ENCODE measurements at places on chromosomes 5 and 9.

DNA sequence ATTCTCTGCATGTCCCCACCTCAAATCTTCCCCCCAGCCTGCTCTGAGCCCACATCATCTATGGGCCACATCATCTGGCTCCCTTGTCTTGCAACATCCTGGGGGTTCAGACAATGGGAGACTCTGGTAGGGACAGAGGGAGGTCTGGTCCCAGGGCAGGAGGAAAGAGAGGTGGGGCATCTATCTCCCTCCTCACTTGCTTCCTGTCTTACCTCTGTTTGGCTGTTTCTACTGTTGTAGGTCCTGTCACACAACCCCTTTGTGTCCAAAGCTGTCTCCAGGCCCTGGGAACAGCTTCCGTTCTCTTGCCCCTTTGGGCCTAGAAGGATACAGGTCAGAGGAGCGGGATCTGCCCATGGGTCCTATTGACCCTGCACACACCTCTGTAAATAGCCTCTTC is 227.2 kb downstream of the NSG2 start:
- DNase-seq: no peak

DNA sequence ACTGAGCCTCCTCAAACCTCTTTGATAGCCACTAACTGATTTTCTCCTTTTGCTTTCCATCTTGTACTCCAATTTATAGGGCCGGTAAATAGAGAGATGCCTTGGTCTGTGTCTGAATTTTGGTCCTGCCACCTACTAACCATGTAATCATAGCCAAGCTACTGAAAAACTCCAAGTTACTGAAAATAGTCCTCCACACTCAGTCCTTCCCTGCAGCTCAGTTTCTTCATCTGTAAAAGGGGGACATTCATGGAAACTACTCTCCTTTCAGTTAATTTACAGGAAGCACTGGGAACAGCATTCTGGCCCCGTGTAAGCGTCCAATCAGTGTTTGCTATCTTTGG is 30.0 kb upstream of the TGFBR1 start:
- no peak for DNase-seq

- no peak for DNase-seq
Observed at GRCh38 chr5:59236986-59237385, 654.1 kb downstream of the RAB3C start.

DNA sequence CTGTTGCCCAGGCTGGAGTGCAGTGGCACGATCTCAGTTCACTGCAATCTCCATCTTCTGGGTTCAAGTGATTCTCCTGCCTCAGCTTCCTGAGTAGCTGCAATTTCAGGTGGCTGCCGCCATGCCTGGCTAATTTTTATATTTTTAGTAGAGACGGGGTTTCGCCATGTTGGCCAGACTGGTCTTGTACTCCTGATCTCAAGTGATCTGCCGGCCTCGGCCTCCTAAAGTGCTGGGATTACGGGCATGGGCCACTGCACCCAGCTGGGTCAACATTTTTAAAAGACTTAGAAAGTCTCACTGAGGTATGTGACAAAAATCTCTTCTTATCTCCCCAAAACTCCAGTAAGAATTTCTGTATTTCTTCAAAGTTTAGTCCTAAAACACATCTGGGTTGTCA is 211.6 kb downstream of the CTNND2 start:
- no peak for DNase-seq

DNA sequence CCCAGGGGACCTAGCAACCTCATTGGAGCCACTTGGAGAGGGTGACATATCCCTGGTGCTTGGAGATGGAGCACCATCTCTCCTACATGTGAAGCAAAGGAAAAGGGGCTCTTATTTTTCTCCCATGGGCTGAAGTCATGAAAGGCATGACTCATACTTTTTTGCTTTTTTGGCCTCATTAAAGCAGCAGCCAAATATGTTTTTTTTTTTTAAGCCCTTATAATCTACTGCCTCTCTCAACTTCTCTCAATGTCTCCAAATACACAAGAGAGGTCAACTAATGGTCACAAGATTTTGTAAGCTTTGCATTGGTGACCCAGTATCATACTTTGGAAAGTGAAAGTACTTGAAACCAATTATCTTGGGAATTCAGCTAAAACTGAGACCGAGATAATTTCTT is 1.6 kb upstream of the CFAP90 start:
- no peak for DNase-seq

DNA sequence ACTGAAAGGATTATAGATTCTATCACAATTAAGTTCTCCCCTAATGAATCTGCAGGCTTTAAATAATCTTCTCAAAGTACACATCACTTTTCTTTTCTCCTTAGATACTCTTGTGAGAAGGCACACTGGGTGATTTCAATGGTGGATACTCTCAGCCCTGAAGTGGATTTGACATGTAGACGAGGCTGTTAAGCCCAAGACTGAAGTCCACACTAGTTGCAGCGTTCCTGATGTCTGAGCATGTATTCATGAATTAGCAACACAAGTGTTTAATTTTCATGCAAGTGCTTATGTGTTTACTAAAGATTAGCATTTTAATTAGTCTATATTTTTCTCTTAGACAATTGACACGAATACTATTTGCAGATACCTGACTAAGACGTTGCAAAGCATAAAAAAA is 218.9 kb downstream of the TMEM161B start:
- no peak for DNase-seq

- DNase-seq: no peak
Observed at GRCh38 chr5:9067154-9067553, 478.7 kb downstream of the SEMA5A start.

DNA sequence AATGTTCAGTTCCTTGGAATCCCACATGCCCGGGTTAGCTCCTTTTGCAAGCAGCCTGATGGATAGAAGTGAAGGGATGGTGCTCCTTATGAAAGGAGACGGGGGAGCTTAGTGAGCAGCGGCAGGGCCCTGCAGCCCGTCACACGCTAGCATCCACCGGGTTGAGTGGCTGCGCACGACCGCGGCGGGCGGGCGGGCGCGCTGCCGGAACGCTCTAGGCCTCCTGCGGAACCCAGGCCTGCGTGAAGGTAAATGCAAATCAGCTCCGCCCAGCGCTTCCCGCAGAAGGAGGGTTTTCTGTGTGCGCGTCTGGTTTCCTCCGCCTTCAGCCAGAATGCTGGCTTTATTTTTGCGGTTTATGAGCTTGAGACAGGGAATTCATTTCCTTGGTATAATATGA is 19.8 kb downstream of the IL12B start:
- DNase-seq: peak; percentile 3

DNA sequence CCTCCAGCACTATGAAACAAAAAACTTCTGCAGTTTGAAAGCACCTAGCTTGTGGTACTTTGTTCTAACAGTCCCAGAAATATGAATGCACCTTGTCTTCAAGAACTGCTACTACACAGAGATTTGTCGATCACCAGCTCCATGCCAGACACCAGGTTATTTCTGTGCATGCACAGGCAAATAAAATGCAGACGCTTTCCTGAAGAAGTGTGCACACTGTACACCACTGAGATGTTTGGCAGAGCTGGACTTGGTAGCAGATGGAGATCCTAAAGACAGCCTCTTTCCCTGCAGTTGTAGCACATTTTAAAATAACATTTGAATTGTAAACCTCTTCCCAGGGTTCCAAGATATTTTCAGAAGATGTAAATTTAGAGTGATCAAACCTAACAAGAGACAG is 730.0 kb downstream of the MTRR start:
- DNase-seq: no peak

GRCh38 chr5:60961685-60962084 is 16.7 kb downstream of the NDUFAF2 start:
- no peak for DNase-seq

- DNase-seq: no peak
Observed at GRCh38 chr5:88029011-88029410, 239.6 kb downstream of the TMEM161B start.

DNA sequence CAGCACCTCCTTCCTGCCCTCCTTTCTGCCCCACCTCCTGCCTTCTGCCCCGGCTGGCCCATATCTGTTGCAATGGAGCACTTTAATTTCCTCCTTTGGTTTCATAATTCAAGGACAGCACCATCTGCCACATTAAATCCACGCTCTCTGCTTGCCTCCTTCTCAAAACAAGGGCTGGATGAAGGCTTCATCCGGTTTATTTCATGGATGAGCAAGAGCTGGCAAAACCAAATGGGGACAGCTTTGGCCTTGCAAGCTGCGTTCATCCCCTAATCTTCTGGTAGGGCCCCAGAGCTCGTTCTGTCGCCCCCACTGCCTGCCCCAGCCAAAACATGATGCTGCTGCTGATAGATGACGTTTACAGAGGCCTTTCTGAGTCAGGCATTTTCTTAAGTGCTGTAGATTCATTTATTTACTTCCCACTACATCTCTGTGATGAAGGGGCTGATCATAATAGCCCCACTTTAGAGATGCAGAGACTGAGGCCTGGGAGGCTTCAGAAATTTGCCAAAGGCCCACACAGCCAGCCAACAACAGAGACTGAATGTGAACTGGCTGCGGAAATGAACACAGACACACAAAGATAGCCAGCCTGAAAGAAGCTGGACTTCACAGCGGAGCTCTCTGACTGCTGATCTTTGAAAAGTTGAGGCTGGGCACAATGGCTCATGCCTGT is 115.6 kb upstream of the CPEB4 start:
- DNase-seq: no peak

- DNase-seq: peak; percentile 56
Observed at GRCh38 chr9:136762915-136763648, 1.2 kb downstream of the LCN15 start.

- DNase-seq: no peak
Observed at GRCh38 chr9:81849631-81850259, 78.5 kb upstream of the SPATA31D4 start.

All from activated CD4-positive, alpha-beta T cell treated with anti-CD3 and anti-CD28 coated beads, Interleukin-2, Interleukin-4, amounts not matched to agents 100 ng/mL and 50 ng/mL, durations not matched to agents 16 hours and 8 hours (primary cell).